ENCODE measurements at places on chromosomes 1 and 21. TPM values are rescaled to one million over a fixed set of nuclear protein-coding genes. Genes with fewer than 3 reads are reported as not detected.

DNA sequence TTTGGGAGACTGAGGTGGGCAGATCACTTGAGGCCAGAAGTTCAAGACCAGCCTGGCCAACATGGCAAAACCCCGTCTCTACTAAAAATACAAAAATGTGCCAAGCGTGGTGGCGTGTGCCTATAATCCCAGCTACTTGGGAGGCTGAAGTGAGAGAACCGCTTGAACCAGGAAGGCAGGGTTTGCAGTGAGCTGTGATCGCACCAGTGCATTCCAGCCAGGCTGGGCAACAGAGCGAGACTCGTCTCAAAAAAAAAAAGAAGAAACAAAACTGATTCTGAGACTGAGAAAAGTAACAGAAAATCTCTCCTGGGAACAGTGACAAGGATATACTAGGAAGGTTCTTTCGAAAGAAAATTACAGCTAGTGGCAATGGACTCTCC, 20.9 kb downstream of the USP48 start:
- DNase-seq, result no peak
- H3K4me1 ChIP-seq, result peaks cover 25% of the 10 kb centered on the region
- H3K4me3 ChIP-seq, result no peak overlapping the region
- H3K36me3 ChIP-seq, result no peaks in the 10 kb centered on the region
- no peaks in the 10 kb centered on the region for H3K27me3 ChIP-seq

GRCh38 chr1:217983051-217983375, 302.1 kb upstream of the RRP15 start:
- no peak overlapping the region for H3K27ac ChIP-seq
- no peak for DNase-seq
- H3K36me3 ChIP-seq, result no peaks in the 10 kb centered on the region

DNA sequence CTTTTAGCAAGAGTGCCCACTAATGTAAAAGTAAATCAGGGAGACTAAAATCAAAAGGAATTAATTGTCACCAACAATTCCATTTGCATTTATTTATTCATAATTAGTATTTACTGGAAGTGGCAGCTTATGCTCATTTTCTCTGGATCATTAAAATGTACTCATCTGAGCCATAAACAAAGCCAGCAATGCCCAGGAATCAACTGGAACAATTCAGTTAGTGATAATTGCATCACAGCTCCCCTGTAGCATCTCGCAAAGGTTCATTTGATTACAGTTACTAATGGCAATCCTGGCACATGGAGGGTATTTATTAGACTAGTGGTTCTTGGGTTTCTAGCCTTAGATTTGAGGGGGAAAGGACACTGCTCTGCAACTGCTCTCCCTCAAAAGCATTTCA, 92.7 kb upstream of the C1orf21 start:
- no peak for DNase-seq
- H3K4me3 ChIP-seq, result no peak overlapping the region
- no peaks in the 10 kb centered on the region for H3K4me1 ChIP-seq
- no peak overlapping the region for H3K27ac ChIP-seq
- no peaks in the 10 kb centered on the region for H3K27me3 ChIP-seq

The IGSF21 gene
- polyA plus RNA-seq, result not detected

The SLC6A9 gene
- polyA plus RNA-seq, result 0.21 TPM

Measured in CD8-positive, alpha-beta memory T cell (primary cell).